ENCODE measurements at places on chromosomes 5 and 9. TPM values are rescaled to one million over a fixed set of nuclear protein-coding genes. Genes with fewer than 3 reads are reported as not detected.

Gene SIGMAR1
- 40.1 TPM for total RNA-seq

Gene CAMLG
- 40.5 TPM for total RNA-seq

Gene SPINK7
- not detected for total RNA-seq

Gene TGFBI
- 554 TPM for total RNA-seq

Gene ATP10B
- not detected for total RNA-seq

Gene CDH12
- not detected for total RNA-seq

Gene PCDHA6
- 2.9 TPM for total RNA-seq

Gene CDKN2A
- 19.0 TPM for total RNA-seq

Gene LCN15
- total RNA-seq, result not detected

Gene NUTM2F
- not detected for total RNA-seq

Gene BRINP1
- 27.4 TPM for total RNA-seq

Gene DDX46
- total RNA-seq, result 16.5 TPM

Gene SPAG8
- 1.2 TPM for total RNA-seq

Gene MPDZ
- 68.1 TPM for total RNA-seq

Gene GLDC
- total RNA-seq, result 4.2 TPM

Gene CD72
- total RNA-seq, result 0.30 TPM

Gene IFNK
- not detected for total RNA-seq

Gene CDH18
- 2.0 TPM for total RNA-seq

Gene CDKN2AIPNL
- total RNA-seq, result 5.7 TPM

Gene ARL14EPL
- not detected for total RNA-seq

Gene PCDHB5
- 2.3 TPM for total RNA-seq

Gene ZBTB43
- total RNA-seq, result 28.2 TPM

Gene MCC
- total RNA-seq, result 96.2 TPM
